ENCODE measurements at places on chromosomes 2 and 18.

DNA sequence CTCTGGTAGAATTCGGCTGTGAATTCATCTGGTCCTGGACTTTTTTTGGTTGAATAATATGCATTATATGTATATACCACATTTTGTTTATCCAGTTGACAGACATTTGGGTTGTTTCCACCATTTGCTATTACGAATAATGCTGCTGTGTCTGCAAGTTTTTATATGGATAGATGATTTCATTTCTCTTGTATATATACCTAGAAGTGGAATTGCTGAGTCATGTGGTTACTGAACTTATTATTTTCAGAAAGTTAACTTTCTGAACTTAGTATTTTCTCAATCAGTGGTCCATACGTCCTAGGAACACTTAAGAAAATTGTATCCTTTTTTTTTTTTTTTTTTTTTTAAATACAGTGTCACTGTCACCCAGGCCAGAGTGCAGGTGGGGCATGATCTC, 63.3 kb downstream of the RIF1 start:
- DNase-seq: no peak

DNA sequence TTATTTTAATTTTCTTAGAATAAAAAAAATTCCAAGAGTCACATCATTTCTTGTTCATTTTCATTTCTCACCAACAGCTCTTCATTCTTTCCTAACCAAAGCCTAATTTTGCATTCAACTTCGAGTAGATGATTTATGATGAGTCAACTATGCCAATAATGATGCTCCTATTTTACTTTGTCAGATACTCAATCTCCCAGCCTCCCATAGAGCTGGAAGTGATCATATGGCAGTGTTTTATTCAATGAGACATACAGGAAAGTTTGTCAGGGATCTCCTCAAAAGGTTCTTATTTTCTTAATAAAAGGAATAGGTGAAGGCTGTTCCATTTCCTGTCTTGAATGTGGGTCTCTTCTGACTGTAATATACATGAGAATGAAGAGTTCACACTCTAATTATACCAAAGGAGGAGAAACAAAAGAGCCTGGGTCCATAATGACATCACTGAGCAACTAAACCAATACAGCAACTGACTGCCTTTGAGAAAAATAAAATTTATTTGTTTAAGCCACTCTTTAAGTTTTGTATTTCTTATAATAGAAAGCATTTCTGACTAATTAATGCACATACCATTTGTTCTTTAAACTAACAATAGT, 231.2 kb upstream of the CYP26B1 start:
- DNase-seq: no peak

DNA sequence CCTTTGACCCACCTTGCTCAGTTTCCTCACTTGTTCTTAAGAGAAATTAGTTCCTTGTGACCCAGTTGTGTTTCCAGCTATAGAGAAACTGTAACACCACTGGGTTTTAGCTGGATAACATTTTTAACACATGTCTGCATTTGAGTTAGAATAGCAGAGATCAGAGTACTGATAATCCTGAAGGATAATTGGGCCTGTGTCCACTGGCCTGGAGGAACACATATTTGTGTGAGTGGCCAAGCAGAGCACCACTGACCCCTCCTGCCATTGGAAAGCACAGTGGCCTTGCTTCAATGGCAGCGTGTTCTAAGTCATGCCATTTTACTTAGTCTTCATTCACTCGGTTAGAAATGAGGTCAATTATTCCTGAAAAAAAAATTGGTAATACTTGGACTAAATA, 42.6 kb downstream of the PKP4 start:
- DNase-seq: no peak

- no peak for DNase-seq
Observed at GRCh38 chr18:25123438-25124232, 228.3 kb downstream of the ZNF521 start.

GRCh38 chr2:127418300-127419111, at the start of gene PROC:
Gene PROC (plus strand): TSS chr2:127418427. CDS start chr2:127419943, 1,516 bp downstream.
- DNase-seq: no peak

DNA sequence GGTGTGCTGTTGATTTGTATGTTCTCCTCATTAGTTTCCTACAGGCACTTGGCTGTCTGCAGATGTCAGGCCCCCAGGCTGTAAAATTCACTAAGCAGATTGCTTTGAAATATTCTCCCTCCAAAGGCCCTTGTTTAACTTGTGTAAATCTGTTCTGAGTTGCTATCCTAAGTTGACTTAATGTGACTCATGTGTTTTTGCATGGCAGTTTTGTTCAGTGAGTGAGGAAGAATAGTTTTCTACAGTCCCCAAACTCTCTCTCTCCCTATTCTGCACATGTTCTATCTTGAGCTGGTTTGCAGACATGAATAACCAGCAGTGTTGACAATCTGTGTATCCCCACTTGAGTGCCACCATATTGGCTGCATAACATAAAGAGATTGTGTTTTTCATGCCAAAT, 1005.4 kb upstream of the DDX18 start:
- no peak for DNase-seq

DNA sequence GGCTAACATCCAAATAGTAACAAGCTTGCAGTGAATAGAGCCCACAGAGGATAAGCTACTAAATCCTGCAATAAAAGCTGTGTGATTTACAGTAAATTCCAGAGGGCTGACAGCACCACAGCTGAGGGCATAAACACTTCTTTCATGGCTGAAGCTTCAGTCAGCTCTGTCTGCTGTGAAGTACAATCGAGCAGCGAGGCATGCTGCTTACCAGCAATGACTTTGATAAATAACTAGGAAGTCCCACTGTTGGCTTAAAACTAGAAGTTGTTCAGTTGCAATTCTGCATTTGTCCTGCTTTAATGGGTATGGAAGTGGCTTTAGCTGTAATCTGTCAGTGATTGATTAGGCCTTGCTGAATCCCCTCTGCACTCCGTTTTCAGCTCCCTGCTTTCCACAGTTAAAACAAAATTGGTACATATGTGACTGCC, 65.2 kb upstream of the FIGN start:
- DNase-seq: no peak

GRCh38 chr2:217614498-217614897, 388.3 kb downstream of the TNS1 start:
- no peak for DNase-seq

DNA sequence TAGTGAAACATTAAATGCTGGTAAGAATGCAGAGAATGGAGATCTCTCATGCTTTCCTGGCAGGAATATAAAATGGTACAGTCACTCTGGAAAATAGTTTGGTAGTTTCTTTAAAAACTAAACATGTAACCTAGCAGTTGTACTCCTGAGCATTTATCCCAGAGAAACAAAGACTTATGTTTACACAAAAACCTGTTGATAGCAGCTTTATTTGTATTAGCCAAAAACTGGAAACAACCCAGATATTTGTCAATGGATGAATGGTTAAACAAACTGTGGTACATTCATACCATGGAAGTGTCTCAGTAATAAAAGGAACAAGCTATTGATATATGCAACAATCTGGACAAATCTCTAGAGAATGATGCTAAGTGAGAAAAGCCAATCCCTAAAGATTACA, 81.7 kb upstream of the CTAGE1 start:
- no peak for DNase-seq

DNA sequence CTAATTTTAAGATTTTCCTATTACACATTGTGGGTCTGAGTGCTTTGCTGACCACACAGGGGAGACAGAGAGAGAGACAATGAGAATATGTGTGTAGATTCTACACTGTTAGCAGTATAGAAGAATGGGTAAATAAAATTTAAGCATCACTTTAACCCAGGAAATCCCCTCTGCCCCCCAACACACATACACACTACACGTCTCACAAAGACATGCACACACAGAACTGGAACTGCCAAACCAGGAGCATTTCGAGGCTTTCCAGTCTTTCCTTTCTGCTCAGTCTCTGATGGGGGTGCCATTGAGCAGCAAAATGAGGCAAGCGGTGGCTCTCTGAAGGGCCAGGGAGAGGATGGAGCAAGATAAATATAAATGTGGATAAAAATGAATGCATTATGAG, 2.5 kb downstream of the MERTK start:
- no peak for DNase-seq

GRCh38 chr2:177272765-177273164, 8.2 kb upstream of the NFE2L2 start:
- DNase-seq: no peak

DNA sequence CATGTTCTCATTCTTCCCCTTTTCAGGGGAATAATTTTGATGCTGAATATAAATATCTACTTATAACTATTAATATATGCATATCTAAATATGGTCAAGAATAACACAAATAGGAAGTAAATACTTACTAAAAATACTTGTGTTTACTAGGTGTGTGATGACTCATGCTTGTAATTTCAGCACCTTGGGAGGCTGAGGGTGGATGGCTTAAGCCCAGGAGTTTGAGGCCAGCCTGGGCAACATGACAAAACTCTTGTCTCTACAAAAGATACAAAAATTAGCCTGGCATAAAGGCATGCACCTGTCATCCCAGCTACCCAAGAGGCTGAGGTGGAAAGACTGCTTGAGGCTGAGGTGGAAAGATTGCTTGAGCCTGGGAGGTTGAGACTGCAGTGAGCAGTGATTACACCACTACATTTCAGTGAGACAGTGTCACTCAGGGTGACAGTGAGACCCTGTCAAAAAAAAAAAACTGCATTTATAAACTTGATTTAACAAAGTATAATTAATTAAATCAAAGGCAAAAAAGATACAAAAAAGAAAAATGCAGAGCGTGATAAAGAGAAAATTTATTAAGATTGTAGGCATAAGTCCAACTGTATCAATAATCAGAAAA, 703.1 kb upstream of the VRK2 start:
- no peak for DNase-seq

- DNase-seq: no peak
Observed at GRCh38 chr2:200470230-200470629, 39.6 kb downstream of the KCTD18 start.

DNA sequence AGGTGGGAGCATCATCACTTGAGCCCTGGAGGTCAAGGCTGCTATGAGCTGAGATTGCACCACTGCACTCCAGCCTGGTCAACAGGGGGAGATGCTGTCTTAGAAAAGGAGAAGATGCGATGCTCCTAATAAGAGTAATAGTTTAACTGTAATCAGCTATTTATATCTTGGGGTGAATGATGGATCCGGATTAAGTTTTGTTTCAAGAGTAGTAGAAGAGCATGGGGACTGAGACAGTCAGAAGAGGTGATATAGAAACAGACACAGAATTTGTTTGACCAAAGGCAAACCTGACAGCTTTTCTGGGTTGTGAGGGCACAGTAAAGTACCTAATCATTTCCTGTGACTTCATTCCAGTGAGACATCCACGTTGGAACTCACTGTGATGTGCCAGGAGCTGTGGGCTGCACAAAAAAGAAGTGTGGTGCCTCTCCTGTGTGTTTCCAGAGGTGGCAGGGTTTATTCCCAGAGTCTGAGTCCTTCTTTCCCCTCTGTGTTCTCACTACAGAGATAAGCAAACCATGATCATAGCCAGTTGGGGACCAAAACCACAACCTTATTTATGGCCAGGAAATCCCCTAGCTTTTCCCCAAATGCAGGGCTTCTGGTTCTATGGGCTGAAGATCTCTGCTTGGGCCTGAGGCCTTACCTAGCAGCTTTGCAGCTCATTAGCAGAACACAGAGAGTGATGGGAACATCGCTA, 113.7 kb downstream of the XRCC5 start:
- DNase-seq: peak; percentile 37

DNA sequence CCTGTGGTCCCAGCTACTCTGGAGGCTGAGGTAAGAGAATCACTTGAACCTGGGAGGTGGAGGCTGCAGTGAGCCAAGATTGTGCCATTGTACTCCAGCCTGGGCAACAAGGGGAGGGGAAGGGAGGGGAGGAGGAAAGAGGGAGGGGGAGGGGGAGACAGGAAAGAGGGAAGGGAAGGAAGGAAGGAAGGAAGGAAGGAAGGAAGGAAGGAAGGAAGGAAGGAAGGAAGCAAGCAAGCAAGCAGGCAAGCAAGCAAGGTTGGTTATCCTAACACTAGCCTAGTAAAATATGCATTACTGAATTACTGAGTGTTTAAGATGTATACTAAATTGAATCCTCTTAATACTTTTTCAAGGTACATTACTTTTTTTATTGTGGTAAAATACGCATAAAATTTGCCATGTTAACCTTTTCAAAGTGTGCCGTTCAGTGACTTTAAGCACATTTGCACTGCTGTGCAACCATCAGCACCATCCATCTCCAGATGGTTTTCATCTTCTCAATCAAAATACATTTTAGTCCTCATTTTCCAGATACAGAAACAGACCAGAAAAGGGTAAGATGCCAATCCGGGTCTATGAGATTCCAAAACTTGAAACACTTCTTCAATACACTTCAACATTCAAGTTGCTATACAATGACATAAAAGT, 28.9 kb downstream of the NCKAP1 start:
- DNase-seq: no peak

GRCh38 chr2:142299021-142299420, 168.2 kb upstream of the LRP1B start:
- no peak for DNase-seq

DNA sequence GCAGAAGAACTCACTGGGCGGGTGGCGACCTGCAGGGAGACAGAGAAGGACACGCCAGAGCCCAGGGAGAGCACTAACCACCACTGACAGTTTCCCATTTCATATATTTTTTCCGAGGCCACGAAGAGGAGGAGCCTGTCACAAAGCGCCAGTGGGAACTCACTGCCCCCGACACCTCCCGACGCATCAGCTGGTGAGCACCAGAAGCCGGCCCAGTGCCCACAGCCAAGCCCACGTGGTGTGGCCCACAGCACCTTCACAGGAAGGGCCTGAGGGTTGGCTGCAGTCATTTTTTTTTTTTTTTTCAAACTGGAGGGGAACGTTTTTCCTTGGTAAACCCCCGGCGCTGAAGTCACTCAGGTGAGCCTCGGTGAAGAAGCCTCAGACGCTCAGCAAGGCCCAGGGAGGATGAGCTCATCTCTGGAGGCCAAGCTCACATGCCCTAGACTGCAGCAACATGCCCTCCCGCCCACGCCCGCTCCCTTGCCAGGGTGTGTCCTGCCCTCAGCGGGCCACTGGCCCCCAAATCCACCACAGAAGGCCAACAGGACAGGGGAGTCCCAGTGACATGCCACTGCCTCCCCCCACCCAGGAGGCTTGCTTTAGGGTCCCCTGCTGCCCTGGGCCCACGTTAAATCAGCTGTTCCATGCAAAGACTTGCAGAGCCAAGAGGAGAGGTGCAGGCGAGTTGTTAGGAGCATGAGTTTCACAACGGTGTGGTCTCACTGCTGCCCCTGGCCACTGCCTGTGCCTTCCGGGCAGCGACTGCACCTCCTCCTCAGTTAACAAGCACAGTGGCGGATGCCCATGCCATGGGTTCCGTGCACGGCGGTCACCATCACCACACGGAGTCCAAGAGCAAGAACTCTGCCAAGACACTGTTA, 68.1 kb downstream of the PARD6G start:
- DNase-seq: no peak

- DNase-seq: no peak
Observed at GRCh38 chr2:79389481-79389880, 123.4 kb upstream of the CTNNA2 start.

DNA sequence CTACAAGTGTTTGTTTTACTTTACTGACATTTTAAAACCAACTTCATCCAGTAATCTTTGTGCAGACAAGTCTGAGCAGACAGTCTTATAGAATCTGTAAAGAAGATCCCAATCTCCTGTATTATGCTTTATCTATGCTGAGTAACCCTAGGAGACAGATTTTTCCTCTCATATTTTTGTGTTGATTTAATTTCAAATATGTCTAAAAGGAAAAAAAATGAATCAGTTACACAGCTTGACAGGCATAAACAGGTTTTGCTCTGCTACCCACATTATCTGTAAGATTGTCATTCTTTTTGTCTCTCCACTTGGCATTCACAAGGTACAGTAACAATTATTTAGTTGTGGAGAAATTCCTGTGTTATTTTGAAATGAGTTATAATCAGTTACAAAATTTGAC, 415.0 kb downstream of the NYAP2 start:
- no peak for DNase-seq

Data from natural killer cell (primary cell).